ENCODE measurements at places on chromosomes 12 and 14.

DNA sequence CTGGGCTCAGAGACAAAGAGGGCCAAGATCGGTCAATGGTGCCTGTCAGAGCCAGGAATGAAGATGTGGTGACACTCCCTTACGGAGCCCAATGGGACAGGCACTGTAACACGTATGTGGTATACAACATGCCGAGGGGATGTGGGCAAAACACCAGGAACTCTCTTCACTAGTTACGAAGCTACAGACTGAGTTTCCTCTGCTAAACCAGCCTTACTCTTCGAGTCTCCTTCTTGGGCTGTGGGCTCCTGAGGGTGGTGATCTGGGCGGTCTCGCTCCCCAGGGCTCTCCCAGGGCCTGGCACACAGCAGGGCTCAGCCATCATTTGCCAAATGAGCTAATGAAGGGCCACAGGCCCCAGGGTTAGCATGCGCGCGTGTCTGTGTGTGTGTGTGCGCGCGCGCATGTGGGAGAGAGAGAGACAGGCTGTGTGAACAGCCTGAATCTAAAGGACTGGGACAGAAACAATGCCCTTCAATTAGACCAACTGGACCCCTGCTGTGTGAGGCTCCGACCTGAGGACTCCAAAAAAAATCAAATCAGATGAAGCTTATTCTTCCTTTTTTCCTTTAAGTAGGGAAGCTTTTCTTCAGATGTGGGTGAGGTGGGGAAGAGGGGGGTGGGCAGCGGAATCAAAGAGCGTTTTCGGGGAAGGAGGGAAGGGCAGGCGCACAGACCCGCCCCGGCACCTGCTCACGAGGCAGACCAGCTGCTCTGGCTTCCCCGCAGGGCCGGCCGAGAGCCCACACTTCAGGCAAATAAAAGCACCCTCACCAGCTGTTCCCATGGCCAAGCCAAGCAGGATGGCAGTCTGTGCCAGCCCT lies 42.5 kb downstream of the CCDC88C start:
- DNase-seq = no peak

DNA sequence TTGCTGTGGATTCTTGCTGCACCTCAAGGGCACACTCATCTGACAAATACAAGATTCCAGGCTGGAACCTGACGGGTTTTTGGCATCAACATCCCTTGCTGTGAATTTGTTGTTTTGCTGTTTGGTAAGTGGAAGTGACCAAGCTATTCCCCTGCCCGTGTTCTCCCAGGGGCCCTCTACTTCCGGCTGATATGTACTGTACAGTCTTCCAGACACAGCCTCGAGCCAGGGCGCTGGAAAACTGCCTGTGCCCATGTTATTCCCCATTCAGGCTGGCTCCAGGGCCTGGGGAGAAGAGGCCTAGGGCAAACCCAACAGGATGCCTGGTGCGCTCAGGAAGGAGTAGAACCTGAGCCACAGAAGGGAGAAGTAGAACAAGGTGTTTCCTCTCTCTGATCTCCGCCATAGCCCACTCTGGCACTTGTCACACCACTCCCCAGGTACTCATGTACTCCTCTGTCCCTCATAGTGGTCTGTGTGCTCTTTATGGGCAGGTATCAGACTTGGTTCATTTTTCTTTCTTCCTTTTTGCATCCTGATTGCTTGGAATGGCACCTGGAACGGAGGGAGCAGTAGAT lies 67.8 kb upstream of the LTA4H start:
- no peak for DNase-seq

DNA sequence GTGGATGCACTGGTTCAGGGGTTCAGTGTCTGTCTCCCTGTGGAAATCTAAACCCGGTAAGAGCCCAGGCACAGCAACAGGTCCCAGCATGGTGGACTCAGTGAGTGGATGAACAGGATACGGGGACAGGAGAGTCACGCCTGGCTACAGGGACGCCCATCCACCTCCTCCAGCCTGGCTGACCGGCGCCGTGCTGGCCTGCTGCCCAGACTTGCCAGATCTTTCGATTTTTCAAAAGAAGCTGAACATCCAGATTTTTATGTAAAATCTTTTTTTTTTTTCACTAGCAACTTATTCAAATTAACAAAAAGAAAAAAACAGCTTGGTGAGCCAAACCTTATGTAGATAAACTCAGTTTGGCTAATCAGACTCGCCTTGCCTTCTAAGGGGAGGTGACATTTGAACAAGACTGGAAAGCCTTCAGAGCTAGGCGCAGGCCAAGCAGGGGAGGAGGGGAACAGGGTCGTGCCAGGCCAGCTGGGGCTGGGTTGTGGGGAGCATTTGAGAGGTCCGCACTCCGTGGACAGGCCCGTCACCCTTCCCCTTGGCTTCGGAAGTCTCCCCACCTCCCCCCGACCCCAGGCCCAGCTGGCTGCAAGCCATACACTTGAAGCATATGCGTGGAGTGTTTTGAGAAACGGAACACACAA lies 87.8 kb upstream of the NCOR2 start:
- DNase-seq = no peak

- DNase-seq = no peak
Measured at GRCh38 chr12:24378548-24379407, 429.3 kb upstream of the SOX5 start.

- no peak for DNase-seq
Measured at GRCh38 chr12:132439333-132439904, 50.5 kb upstream of the FBRSL1 start.

GRCh38 chr14:72916174-72916573 lies 10.1 kb upstream of the DCAF4 start:
- no peak for DNase-seq

- DNase-seq = no peak
Measured at GRCh38 chr12:16437281-16437816, 89.9 kb downstream of the MGST1 start.

DNA sequence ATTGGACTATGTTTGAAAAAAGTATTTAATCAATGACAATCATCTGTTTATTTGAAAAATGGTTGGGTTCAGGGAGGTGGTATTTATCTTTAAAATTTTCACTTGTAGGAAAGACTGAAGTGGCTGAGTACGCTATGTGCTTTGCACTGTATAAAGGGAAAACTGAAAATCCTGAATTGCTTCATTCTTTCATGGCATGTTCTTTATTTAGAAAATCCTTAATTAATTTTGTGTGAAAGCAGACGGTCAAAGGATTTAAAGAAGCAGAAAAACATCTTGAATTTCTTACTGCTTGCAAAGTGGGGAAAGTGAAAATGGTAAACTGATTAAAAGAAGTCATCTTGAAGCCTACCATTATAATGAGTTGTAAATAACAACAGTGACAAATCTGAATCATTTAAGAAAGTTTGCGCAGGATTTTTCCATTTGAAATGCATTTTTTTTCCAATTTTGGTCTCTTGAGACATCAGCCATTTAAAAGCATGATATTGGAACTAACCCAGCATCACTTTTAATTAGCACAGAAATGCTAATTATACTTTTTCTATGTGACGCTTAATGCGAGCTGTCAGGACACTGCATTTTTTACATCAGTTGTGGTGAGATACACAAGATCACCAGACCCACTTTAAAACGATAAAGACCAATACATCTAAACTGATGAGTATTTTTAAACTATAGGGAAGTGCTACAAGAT lies 169.0 kb downstream of the NEDD1 start:
- no peak for DNase-seq

DNA sequence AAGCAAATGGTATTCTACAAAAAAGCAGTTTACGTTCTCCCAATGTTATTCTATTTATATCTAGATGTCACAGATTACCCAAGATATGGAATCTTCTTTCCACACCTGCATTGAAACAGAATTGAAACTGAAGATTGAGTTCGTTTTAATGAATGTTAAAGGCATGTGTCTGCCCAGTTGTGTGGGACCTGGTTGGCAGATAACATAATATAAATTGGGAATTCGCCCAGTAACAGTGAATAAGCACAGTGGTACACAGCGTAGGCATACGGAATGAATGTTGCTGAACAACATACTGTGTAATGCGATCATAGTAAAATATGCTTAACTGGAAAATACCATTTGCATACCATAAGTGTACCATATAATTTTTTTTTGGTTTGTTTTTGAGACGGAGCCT lies 4.3 kb downstream of the KHNYN start:
- no peak for DNase-seq

DNA sequence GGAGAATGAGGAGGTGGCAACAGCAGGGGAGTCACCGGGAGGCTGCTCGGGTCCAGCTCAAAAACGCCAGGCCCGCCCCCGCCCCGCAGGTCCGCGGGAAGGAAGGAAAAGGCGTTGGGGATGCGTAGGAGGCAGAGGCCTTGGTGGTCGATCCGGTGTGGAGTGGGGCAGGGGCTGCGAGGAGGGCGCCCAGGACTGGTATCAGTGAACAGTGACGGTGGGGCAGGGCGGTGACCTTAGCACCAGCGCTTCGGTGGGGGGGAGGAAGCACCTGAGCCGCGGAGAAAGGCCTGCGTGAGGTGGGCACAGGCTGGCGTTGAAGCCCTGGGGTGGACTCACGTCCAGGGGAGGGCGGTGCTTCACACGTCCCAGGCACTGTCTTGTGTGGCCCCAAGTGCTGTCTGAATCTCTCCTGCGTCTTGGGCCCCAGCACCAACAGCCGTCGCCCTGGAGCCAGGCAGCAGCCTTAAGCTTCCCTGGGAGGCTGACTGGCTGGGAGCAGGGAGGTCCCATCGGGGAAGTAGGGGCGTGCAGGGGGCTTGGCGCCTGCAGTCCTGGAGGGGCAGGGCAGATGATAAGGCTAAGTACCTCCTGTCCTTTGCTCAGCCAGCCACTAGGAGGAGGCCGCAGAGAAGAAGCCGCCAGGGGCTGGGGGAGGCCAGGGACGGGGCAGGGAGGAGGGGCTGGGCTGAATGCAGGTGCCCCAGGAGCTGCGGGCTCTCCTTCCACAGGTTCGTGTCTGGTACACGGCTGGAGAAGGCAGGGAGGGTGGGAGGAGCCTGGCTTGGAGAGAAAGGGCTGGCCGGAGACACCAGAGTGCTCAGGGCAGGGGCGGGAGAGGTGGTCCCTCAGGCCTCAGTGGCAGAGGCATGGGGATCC lies 26.5 kb downstream of the ZBTB42 start:
- DNase-seq = peak; percentile 56

DNA sequence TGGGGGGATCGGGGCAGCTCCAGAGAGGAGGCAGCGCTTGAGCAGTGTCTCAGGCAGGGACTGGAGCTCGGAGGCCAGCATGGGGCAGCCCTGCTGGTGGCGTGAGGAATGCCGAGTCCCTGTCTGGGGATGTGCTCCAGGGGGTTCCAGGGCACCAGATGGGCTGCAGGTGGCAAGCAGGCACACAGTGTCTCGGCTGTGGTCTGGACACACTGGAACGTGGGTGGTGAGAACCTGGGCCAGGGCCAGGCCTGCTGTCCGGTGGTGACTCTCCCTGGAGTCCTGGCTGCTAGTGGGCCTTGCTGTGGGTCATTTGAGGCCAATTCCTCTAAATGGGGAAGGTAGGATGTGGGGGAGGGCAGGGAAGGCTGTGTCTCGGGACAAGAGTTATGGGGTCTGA lies 199.4 kb upstream of the RTL1 start:
- DNase-seq = no peak

- peak; percentile 32 for DNase-seq
Measured at GRCh38 chr14:51094282-51094821, 553 bp downstream of the TRIM9 start.

DNA sequence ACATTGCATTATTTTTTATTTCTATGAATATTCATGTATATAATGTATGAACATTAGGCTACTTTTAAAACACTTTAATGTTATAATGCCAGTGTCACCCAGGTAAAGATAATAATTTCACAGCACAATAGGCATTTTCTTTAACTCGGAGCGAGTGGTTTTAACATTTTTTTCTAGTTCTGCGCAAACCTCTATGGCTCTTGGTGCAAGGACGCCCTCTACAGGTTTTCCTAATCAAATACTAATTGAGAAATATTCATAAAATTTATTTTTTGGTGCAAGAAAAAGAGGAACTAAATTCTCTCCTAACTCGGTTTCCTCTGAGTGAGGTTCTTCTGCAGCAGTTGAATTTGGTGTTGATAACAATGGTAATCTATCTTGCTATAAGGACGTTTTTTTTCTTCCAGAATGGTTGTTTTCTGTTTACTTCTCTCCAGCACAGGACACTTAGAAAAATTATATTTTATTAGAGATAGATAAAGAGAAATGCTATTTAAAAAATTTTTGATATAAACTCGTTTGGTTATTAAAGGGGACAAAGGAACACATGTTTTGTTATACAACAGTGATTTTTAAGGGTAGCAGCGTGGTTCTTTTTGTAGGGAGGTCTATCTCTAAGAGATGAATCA lies 2.4 kb upstream of the WIF1 start:
- peak; percentile 28 for DNase-seq

- DNase-seq = no peak
Measured at GRCh38 chr14:99127651-99128167, 144.3 kb downstream of the BCL11B start.

- DNase-seq = no peak
Measured at GRCh38 chr12:11787933-11788849, 138.7 kb downstream of the ETV6 start.

GRCh38 chr12:106841510-106842302 lies 67.2 kb downstream of the RIC8B start:
- DNase-seq = peak; percentile 17

DNA sequence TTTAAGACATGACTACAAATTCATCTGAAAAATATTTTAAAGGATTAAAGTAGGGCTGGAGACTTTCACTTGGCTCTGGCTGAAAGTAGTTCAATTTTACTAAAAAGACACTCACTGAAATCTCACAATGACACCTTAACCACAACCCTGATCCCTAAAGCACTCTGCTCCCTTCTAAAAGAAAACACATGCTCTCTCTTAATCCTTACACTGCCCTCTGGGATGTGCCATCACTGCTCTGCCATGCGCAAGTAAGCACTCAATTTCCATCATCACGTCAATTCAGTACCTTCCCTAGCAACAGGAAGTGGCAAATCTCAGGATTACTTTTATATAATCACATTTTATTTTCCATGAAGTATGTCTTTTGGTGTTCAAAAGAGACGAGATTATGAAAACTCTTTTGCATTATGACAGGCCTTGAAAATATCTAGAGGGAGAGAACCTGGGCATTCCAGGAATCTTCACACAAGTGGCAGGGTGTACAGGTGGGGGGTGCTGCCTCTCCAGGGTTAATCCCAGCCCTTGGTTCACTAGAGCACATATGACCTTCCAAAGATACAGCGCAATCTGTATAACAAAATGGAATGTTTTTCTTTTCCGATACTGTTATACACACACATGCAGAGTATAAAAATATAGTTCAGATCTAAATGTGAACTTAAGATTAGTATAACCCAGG lies 7.3 kb downstream of the ATG14 start:
- no peak for DNase-seq

GRCh38 chr12:51482929-51483697 lies 58.5 kb downstream of the SLC4A8 start:
- DNase-seq = peak; percentile 29

- no peak for DNase-seq
Measured at GRCh38 chr14:102125546-102125945, 14.2 kb upstream of the WDR20 start.

DNA sequence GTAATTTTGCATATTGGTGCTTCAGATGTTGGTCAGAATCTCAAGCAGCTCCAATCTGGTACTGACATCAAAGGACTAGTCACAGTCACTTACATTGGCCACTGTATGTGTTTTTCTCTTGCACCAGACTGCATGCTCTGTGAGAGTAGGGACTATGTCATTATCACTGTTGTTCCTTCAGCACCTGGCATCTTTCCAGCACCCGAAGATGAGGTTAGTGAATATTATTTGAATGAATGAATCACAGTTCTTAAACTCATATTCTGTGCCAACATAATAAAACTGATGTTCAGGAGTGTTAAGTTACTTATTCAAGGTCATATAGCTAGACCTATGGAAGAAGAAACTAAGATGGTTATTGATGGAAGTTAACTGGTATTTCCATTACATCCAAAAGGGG lies 204.5 kb upstream of the TBX3 start:
- no peak for DNase-seq

GRCh38 chr12:45718306-45718705 lies 11.2 kb upstream of the ARID2 start:
- DNase-seq = no peak

Measured in stimulated activated naive CD8-positive, alpha-beta T cell treated with anti-CD3 and anti-CD28 coated beads, Interleukin-15, Interleukin-2, amounts not matched to agents 100 U/mL and 50 U/mL, for 24 hours (primary cell).